CD8-positive, alpha-beta memory T cell (primary cell): ENCODE measurements at places on chromosomes 16 and 17.

- DNase-seq, result no peak
Measured at GRCh38 chr17:71180801-71181385, 939.9 kb upstream of the SOX9 start.

- DNase-seq, result peak; percentile 66
Measured at GRCh38 chr16:85821390-85822135, 22.1 kb downstream of the COX4I1 start.

DNA sequence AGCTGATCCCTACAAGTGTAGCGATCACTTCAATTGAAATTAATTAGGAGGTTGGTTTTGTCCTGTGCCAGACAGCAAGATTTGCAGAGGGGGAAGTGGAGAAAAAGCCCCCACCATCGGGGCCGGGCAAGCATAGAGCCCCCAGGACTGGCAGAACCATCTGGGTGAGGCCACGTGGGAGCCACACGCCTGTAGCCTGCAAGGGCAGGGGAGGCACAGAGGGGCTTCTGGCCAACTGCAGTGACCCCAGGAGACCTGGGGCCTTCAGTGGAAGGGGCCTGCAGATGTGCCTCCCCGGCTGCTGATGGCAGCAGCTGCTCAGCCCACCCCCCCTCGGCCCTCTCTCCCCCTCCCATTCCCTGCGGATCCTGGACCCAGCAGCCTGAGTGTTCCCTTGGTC, 54.1 kb downstream of the BAHCC1 start:
- DNase-seq, result no peak

DNA sequence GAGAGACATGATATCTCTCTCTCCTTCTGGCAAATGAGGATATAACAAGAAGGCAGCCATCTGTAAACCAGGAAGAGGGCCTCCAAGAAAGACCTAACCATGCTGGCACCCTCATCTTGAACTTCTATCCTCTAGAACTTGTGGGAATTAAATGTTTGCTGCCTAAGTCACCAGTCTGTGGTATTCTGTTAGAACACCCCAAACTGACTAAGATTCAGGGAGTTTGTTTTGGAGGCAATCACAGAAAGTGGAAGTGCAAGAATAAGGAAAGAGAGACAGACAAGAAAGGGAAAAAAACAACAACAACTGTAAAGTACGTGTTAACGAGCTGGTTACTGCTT, 114.5 kb upstream of the GOT2 start:
- no peak for DNase-seq

DNA sequence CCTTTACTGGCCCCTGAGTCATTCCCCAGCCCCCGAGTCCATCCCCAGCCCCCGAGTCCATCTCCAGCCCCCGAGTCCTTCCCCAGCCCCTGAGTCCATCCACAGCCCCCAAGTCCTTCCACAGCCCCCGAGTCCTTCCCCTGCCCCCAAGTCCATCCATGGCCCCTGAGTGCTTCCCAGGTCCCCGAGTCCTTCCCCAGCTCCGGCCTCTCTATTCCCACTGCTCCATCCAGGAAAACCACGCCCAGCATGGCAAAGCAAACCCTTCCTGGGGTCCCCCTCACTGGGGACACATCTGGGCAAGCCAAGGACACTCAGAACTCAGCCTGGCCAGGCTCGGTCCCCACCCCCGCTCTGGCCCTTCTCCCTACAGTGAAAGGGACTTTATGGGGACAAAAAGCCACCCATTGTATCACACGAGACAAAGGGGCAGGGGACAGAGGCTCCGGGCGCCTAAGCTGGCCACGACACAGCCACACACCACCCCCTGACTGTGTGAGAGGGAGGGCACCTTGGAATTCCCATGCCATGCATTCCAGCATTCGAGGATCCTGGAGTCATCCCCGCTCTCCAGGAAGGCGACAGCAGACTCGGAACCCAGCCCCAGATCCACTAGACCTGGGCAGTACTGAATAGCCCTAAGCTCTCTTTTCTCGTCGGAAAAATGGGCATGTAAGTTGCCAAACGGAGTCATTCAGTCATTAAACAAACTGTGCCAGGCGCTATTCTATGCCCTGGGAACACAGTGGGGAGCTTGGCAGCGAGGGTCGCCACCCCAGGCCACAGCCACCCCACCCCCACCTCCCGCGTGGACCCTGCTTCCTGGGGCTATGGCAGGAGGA, 14.0 kb downstream of the PLLP start:
- DNase-seq, result no peak

DNA sequence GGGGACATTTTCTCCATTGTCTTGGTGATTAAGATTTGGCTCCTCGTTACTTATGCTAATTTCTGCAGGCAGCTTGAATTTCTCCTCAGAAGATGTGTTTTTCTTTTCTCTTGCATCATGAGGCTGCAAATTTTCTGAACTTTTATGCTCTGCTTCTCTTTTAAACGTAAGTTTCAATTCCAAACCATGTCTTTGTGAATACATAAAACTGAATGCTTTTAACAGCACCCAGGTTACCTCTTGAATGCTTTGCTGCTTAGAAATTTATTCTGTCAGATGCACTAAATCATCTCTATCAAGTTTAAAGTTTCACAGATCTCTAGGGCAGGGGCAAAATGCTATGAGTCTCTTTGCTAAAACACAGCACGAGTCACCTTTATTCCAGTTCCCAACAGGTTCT, 19.4 kb downstream of the ARHGAP44 start:
- no peak for DNase-seq

DNA sequence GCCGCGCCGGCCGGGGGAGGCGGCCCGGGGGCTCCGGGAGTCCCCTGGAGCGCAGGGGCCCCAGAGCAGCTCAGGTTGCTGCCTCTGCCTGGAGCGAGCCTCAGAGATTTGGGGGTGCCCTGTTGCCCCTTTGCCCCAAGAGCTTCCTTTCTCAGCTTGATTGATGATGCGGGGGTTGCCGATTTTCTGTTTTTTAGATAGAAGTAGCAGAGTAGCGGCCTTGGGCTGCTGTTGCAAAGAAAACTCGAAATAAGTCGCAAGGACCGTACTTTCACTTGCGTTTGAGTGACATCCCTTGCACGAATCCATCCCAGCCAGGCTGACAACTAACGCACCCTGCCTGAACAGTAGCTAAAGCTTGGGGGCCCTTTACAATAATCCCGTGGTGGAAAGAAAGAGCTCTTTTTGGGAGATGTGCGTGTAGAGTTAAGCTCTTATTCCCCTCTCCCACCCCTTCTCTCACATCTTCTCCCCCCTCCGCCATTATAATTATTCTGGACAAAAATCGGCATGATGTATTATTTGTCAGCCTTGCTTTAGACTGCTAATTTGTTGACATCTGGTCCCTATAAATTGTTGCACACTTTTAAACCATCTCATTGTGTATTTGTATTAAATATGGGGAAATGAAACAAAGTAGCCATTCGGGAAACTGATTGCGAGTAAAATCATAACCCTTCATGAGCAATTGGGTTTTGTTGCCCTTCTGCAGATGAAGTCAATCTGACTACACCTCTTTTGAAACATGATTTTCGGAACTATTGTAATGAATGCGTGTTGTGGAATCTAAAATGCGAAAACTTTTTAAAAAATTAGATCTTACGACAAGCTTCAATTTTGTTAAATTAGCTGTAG, 873 bp downstream of the USP10 start:
- DNase-seq, result peak; percentile 57

GRCh38 chr16:72936408-72936807, 111.5 kb downstream of the ZFHX3 start:
- DNase-seq, result no peak

GRCh38 chr17:57586196-57586740, 158.8 kb downstream of the CCDC182 start:
- no peak for DNase-seq

GRCh38 chr17:50218771-50219315, 17.4 kb upstream of the COL1A1 start:
- DNase-seq, result no peak

DNA sequence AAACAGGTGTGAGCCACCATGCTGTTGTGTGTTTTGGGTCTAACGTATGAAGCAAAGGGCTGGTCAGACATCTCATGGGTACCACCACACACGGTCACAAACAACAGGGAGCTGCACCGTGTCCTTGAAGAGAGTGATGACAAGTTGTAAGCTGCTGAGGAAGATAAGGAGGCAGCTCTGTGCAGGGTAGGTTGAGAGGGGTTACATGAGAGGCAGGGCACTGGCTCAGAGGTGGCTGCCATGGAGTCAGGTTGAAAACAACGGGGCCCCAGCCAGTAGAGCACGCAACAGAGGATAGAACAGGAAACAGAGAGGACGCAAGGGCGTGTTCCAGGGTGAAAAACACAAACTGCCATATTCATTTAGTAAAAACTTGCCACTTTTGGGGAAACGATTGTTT, 52.2 kb downstream of the TRARG1 start:
- no peak for DNase-seq

- no peak for DNase-seq
Measured at GRCh38 chr16:64659866-64660265, 462.0 kb downstream of the CDH11 start.

- DNase-seq, result no peak
Measured at GRCh38 chr17:8469964-8470363, 34.3 kb downstream of the NDEL1 start.

DNA sequence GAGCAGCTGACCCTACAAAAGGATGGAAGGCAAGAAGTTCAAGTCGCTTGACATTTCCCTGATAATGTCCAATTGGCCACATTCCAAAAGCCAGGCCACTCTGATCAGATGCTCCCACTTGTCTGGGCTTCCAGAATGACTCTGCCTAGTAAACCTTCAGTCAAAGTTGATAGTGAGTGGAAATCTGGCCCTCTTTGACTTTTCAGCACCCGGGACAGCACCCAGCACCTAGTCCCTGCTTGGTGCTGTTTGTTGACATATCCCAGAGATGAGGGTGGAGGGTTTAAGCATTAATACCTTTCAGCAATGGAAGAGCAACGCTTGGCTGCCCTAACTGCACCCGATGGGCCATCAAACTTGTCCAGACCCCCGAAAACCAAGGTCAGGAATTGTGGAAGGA, 131.3 kb downstream of the AIPL1 start:
- DNase-seq, result no peak

DNA sequence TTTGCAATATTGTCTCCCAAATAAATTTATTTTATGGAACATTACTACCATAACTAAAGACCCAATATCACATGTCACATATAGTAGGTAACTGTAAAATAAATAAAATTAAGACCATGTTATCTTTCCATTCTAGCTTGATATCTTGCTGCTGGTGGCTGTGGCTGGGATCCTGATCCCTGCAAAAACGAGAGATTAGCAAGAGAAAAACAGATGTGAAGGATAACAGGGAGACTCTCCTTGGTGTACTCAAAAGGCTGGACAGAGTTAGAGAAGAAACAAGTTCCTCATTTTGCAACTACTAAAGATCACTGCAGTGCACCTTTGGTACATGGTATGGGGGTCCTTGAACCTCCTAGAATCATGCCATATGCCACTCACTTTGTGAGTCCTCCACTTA, 49.7 kb downstream of the ARHGAP27 start:
- DNase-seq, result no peak

GRCh38 chr16:26189536-26189935, 497.8 kb downstream of the HS3ST4 start:
- DNase-seq, result no peak

GRCh38 chr16:25157271-25157875, 45.8 kb downstream of the LCMT1 start:
- no peak for DNase-seq

GRCh38 chr16:4795828-4796572, 831 bp downstream of the SMIM22 start:
- DNase-seq, result no peak

DNA sequence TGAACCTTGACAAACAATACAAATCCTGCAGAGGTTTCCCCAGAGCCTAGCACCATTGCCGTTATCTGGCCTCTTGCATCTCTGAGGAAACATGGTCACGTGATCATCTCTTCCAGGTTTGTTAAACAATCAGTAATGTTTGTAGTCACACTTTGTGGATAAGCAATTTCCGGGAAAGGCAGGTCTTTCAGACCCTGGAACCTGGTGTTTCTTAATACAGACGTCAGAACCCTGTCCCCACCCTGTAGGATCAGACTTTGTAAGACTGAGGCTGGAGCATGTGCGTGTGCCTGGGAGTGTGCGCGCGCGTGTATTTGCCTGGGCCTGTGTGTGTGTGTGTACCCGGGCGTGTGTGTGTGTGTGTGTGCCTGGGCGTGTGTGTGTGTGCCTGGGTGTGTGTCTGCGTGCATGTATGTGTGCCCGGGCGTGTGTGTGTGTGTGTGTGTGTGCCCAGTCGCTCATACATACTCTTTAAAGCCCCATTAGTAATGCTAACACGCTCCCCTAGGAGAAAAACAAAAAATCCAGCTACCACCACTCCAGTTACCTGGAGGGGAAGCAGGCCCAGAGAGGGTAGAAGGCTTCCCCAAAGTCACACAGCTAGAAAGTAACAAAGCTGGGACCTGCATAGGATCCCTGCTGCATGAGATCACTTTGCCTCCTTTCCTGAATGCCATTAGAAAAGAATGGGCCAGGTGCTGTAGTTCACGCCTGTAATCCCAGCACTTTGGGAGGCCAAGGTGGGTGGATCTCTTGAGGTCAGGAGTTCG, 5.3 kb downstream of the CTNS start:
- DNase-seq, result no peak

DNA sequence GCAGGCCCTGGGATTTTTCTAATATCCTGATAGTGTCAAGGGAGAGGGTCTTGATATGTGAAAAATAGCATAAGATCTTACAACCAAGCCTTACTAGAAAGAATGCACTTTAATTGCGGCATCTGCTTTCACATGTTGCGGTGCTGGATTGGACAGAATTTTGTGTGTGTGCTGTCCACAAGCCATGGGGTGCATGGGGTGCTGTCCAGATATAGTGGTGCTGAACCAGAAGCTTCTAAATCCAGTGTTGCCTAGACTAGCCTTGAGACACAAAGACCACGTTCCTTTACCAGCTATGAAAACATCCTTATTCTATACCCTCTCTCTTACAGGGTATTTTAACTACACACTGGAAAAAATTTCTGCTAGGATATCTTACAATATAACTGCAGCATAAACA, 244.0 kb downstream of the TMEM114 start:
- DNase-seq, result no peak

GRCh38 chr17:46025510-46026165, 26.6 kb downstream of the STH start:
- DNase-seq, result no peak

DNA sequence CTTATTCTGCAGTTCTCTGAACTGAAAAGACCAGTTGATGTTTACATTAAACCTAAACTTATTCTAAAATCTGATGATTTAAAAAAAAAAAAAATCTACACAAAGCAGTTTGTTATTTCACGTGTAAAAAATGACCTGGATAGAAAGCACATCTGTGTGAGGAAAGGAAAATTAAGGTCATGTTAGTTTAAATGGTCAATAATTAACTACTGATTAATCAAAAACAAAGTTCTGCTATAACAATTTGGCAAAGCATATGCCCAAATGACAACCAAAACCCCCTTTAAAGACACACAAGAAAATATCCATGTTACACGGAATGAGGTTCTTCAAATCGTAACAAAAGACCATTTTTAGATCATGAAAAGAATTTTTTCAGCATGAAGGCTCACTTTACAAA, 30.4 kb downstream of the CACNG1 start:
- no peak for DNase-seq
